Stimulated activated CD8-positive, alpha-beta memory T cell treated with anti-CD3 and anti-CD28 coated beads, Interleukin-15, amount 100 ng/mL, for 1 hour (primary cell): ENCODE measurements at places on chromosomes 5 and 9.

- no peak for DNase-seq
These were observed 76.2 kb downstream of the ARHGAP26 start for GRCh38 chr5:142846406-142846805.

GRCh38 chr5:174559141-174559540 lies 165.2 kb upstream of the MSX2 start:
- DNase-seq = no peak

GRCh38 chr5:9329125-9329524 lies 216.8 kb downstream of the SEMA5A start:
- DNase-seq = no peak

- DNase-seq = no peak
These were observed 108.1 kb upstream of the SPRY4 start for GRCh38 chr5:142432961-142433360.
